ENCODE measurements at places on chromosomes 13 and 19. TPM values are rescaled to one million over a fixed set of nuclear protein-coding genes. Genes with fewer than 3 reads are reported as not detected.
A peak's percentile ranks its signal among the peaks of the same experiment; 100 is the strongest.

The ETV2 gene
- polyA plus RNA-seq = 1.6 TPM

The PSG11 gene
- 0.08 TPM for polyA plus RNA-seq

The CLEC17A gene
- 0.22 TPM for polyA plus RNA-seq

The UNC13A gene
- 0.25 TPM for polyA plus RNA-seq

The SLC10A2 gene
- polyA plus RNA-seq = 0.34 TPM

The LGALS7B gene
- 0.80 TPM for polyA plus RNA-seq

The OR7D4 gene
- polyA plus RNA-seq = 0.03 TPM

The SHISA7 gene
- polyA plus RNA-seq = 0.14 TPM

The SIGLEC9 gene
- polyA plus RNA-seq = 0.97 TPM

The PCSK4 gene
- 3.4 TPM for polyA plus RNA-seq

The NLRP7 gene
- not detected for polyA plus RNA-seq

The RPS5 gene
- 946 TPM for polyA plus RNA-seq

The PABPC3 gene
- polyA plus RNA-seq = 0.90 TPM

DNA sequence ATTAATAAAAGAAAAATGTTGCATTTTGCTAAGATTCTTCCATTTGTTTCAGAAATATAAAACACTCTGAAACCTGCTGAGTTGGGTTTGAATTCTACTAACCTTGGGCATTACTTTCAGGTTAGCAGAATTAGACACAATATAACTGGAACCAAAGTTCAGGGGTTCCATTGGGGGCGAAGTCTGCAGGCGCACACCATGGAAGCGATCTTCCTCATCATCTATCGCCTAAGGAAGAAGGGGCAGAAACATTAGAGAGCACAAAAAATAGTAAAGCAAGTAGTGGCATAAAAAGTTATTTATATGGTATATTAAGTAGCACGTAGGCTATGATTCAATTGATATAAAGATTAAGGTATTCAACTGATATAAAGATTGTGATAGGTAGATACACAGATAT is 34.1 kb downstream of the CARD8 start:
- DNase-seq = no peak

- no peak for DNase-seq
Observed at GRCh38 chr13:63190742-63191141, 1775.1 kb upstream of the PCDH20 start.

GRCh38 chr19:30788105-30788765 is 416.1 kb downstream of the ZNF536 start:
- no peak for DNase-seq

GRCh38 chr13:112250788-112251445 is 125.2 kb upstream of the SPACA7 start:
- DNase-seq = no peak

DNA sequence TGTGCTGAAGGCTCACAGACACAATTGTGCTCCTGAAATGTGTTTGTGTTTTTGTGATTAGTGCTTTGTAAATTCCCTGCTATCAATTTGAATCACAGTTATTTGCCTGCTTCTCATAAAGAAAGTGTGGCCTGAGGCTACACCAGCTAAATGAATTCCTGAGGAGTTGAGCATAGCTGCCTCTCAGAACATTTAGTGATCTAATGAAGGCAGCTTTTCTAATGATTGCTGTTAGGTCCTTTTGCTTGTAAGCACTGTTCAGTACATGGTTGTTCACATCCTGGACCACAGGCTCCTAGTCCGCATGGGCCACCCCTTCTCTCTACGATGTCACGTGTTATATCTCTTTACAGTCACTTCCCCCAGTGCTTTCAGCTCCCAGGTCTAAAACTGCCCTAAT is 238.2 kb downstream of the B3GLCT start:
- no peak for DNase-seq

DNA sequence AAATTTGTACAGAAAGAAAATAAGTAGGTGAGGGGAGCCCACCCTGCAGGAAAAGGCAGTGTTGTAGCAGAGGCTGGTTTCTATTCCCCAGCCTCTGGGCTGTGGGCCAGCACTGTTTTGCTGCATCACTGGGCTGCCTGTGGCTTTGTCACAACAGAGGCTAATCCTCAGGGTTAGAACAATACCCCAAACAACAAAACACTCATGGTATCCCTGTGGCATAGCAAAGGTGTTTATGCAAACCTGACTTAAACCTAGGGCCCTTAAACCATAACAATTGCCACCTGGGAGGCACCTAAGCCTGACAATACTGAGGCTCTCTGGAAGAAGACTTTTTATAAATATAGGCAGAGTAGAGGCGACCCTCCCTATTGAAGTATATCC is 314.7 kb downstream of the OLFM4 start:
- DNase-seq = no peak

DNA sequence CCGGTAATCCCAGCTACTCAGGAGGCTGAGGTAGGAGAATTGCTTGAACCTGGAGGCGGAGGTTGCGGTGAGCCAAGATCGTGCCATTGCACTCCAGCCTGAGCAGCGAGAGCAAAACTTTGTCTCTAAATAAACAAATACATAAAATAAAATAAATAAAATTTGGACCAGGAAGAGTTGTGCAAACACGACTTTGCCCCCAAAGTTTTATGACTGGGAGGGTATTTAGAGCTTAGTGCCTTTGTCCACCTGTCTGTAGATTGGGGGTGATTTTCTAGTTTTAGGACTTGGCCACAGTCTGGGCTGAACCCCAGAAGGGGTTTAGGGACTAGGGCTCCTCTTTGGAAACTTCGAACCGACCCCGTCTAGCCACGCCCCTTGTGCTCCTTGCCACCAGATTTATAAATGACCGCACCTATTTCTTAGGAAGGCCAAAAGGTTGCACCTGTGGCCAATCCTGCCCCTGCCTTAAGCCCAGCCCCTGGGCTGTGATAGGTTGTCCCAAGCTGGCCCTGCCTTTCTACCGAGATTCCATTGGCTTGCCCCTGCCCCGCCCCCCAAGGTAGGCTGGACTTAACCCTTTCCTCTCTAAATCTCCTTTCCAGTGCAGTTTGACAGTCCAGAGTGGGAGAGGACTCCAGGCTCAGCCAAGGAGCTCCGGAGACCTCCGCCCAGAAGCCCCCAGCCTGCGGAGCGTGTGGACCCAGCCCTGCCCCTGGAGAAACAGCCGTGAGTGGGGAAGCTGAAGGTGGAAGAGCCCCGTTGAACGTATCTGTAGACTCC is 5.3 kb downstream of the SHD start:
- DNase-seq = no peak

- DNase-seq = no peak
Observed at GRCh38 chr13:60158321-60158801, 5.4 kb downstream of the DIAPH3 start.

DNA sequence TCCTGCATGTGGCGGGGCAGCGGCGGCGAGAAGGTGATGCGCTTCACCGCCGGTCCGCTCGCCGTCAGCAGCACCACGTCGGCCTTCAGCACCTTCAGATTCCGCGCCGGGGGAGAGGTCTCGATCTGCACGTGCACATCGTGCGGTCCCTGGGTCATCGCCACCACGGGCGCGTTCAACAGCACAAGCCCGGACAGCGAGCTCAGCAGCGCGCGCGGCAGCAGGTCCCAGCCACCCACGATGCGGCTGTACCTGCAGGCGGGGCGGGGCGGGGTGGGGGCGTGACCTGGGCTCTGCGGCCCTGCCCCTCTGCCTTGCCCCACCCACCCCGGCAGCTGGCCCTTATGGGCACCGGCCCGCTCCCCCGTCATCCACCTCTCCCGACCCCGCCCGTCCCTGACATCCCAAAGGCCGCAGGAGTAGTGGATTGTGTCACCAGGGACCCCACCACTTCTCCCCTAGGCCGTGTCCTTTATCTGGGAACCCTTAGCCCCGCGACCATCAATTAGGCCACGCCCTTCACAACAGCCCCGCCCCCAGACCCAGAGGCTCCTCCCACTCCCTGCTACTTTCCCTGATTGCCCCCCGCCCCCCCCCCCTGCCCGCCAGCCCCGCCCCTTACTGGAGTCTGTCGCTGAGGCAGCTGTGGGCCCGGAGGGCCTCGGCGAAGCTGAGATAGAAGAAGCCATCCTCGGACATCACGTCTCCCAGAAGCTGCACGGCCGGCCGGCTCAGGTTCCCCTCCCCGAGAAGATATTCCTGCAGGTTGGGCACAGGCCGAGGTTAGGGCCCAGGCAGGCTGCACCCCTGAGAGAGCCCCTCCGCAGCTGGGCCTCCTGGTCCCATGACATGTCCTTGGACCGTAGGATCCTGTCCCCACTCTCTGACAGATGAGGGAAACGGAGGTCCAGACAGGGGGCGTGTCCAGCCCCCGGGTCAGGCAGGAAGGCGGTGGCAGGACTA is 6.1 kb downstream of the IL4I1 start:
- no peak for DNase-seq

- DNase-seq = no peak
Observed at GRCh38 chr19:33376423-33376822, 2.9 kb downstream of the CEBPG start.

- no peak for DNase-seq
Observed at GRCh38 chr19:48961051-48961649, 4.0 kb upstream of the FTL start.

- DNase-seq = no peak
Observed at GRCh38 chr19:14577264-14577663, 5.4 kb upstream of the NDUFB7 start.

DNA sequence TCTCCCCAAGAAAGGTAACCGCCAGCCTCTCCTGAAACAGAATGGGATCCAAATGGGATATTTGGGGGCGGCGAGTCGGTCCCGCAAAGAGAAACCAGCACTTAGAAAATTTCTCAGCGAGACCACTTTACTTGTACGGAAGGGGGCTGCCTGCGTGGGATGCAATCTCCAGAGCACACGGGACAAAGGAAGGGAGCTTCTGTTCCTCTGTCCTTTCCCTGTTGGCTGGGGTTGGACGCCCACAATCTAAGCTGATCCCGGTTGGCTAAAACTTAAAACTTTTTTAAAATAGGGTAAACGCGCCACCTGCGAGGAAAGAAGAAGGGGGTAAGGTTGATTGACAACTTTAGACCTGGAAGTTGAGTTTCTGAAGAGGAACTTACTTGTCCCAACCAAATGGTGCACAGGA is 826 bp upstream of the BSG start:
- no peak for DNase-seq

GRCh38 chr13:78586706-78587105 is 16.6 kb downstream of the POU4F1 start:
- DNase-seq = no peak

GRCh38 chr19:12156223-12157058 is at the start of gene ZNF625:
Gene ZNF625, minus strand, starts transcription at chr19:12156734. Its CDS starts 176 bp downstream, at chr19:12156558.
- DNase-seq = peak; percentile 81

DNA sequence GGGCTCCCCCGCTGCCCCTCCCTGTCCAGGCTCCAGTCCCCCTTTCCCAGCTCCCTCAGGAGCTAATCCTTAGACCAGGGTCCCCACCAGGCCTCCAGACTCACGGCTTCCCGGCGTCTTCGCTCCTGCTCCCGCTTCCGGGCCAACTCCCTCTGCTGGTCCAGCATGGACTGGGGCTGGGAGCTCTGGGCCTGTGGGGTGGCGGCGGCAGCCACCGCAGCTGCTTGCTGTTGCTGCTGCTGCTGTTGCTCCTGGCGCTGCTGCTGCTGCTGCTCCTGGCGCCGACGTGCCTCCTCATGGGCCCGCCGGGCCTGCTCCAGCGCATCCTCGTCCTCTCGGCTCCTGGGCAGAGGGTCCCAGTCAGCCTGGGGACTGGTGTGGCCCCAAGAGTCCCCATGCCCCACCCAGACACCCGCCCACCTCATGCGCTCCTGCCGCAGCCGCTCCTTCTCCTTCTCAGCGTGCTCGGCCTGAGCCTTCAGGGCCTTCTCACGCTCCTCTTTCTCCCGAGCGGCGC is 6.4 kb upstream of the EPHX3 start:
- no peak for DNase-seq

- no peak for DNase-seq
Observed at GRCh38 chr13:111365149-111366005, 44.9 kb downstream of the TEX29 start.

GRCh38 chr13:112210371-112210770 is 143.4 kb downstream of the SOX1 start:
- no peak for DNase-seq

- DNase-seq = no peak
Observed at GRCh38 chr13:107457686-107458085, 757.6 kb downstream of the LIG4 start.

DNA sequence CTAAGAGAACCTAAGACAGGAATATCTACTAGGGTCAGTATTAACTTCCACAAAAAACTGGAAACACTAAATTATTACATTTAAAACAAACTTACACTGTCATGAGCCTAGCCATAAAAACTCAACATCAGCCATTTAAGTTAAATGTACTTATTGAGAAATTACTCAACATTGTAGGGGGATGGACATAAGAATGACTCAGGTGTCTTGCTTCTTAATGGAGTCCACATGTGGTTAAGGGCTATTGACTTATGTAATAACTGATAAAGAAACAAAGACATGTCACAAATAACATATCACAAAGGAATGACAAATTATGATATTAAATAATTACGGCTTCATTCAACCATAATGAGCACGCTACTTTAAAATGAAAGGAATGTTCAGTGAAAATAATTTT is 36.2 kb downstream of the CLDN10 start:
- no peak for DNase-seq

DNA sequence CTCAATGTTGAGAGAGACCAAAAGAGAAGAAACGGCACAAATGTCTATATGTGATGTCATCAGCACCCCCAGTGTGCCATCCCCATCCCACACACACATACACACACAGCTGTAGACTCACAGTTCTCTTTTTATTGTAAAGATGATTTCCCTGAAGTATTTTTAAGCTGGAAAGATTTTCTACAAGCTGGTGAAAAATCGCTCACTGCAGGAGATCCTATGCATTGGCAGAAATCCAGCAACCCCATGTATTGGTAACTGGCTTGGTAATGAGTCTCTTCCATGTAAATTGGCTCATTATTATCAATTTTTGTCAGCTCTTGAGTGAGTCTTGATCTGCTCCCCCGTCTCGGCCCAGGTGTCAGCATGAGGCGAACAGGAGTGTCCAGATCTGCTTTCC is 107.1 kb upstream of the UQCRFS1 start:
- DNase-seq = no peak

GRCh38 chr13:66210677-66211076 is 1019.5 kb downstream of the PCDH9 start:
- DNase-seq = no peak

DNA sequence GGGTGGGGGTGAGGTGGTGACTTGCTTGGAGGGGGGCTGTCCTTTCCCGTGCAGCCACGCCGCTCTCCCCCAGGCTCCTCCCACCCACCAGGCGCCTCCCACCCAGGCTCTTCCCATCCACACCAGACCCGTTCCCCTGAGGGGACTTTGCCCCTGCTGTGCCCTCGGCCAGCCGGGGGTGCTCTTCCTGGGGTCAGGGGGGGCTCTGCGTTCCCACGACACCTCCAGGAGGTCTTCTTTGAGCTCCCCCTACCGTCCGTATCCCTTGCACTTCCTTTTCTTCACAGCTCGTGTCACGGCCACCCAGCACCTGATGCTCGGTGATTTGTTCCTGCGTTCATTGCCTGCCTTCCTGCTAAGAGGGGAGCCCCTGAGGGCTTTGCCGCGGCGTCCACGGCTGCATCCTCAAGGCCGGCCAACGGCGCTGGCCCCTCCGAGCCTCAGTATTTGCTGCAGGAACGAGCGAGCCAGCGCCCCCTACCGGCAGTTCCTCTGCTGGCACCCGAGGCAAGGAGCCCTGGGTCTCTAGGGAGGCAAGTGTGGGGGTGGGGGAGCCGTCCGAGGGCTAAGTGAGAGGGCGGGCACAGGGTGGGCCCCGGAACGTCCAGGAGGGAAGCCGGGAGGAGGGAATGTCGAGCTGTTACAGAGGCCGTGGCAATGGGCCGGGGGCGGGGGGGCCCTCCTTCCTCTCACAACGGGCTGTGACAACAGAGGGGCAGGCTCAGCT is 11.8 kb downstream of the LRRC4B start:
- DNase-seq = peak; percentile 78

Data from right renal pelvis (tissue), 4 donors.